ENCODE measurements at places on chromosomes 2 and 18. TPM values are rescaled to one million over a fixed set of nuclear protein-coding genes. Genes with fewer than 3 reads are reported as not detected.
A peak's percentile ranks its signal among the peaks of the same experiment; 100 is the strongest.

KCNE4 gene
- 9.2 TPM for total RNA-seq

GPC1 gene
- 88.0 TPM for total RNA-seq

KCNJ3 gene
- total RNA-seq: 1.4 TPM

CAVIN2 gene
- 0.80 TPM for total RNA-seq

KCTD1 gene
- 38.5 TPM for total RNA-seq

GCG gene
- 0.36 TPM for total RNA-seq

CAPN14 gene
- total RNA-seq: 0.47 TPM

UPP2 gene
- total RNA-seq: not detected

AQP12B gene
- total RNA-seq: not detected

ZNF513 gene
- total RNA-seq: 25.0 TPM

DNA sequence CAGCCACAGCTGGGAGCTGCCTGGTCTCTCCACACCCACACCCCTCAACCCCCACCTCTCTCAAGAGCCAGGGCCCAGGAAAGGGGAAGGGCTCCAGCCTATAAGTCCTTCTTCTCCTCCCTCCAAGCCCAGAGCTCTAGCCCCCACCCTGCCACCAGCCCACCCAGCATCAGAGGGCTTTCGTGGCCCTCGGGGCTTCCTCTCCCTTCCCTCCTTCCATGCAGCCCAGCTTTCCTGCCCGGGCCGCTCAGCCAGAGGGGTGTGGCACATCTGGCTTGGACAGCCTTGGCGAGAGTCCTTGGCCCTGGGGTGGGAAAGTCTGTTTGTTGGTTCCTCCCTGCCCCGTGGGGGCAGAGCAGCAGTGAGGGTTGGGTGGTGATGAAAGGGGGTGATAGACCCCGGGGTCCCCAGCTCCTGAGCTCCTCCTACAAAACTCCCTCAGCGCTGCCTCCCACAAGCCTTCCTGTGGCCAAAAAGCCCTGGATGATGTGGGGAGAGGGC, 7.0 kb downstream of the TNS1 start:
- DNase-seq: no peak
- no peak overlapping the region for H3K4me3 ChIP-seq
- H3K4me1 ChIP-seq: peaks cover 35% of the 10 kb centered on the region
- no peak overlapping the region for H3K27ac ChIP-seq
- no peaks in the 10 kb centered on the region for H3K36me3 ChIP-seq

GRCh38 chr2:45342-46130, 769 bp downstream of the FAM110C start:
- peaks cover 67% of the 10 kb centered on the region for H3K27me3 ChIP-seq
- peak; percentile 48 for DNase-seq
- peak overlapping the region; percentile 75 for H3K4me3 ChIP-seq

DNA sequence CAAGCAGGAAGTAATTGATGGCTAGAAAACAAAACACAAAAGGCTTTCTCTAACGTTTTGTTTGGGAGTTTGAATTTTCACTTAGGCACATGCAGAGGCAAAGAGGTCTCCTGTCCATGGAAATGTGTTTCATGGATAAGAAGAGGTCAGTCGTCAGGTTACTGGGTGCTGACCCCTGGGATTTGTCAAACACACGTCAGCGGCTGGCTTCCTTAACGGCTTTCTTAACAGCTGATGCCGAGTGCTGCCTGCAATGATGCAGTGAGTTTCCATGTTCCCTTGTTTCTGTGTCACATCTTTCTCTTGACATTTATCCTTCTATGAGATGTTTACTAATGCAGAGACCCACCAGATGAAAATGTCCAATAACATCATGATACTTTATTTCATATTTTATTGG, 31.7 kb downstream of the GPR39 start:
- H3K36me3 ChIP-seq: no peaks in the 10 kb centered on the region
- H3K4me1 ChIP-seq: no peaks in the 10 kb centered on the region
- H3K27me3 ChIP-seq: no peaks in the 10 kb centered on the region
- DNase-seq: no peak
- H3K27ac ChIP-seq: no peak overlapping the region

DNA sequence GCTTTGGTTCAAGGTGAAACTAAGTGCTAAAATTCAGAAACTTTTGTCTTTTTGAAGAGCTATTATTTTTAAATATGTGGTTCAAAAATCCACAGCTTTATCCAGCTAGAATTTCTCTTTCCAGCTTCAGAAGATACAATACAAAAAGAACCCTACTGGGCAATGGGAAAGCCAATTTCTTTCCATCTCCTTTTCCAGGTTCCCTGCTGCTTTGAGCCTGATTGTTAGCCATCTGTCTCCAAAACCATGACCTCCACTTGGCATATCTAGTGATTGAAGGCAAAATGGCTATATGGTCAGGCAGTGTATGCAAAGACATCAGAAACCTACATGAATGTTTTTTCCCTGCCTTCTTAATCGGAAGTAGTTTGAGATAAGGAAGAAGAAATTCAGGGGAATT, 134.1 kb downstream of the KCNH7 start:
- H3K4me1 ChIP-seq: peaks cover 2% of the 10 kb centered on the region
- no peak overlapping the region for H3K4me3 ChIP-seq
- H3K36me3 ChIP-seq: no peaks in the 10 kb centered on the region
- H3K27ac ChIP-seq: no peak overlapping the region
- no peak for DNase-seq

GRCh38 chr18:60385693-60386092, 13.1 kb upstream of the MC4R start:
- no peaks in the 10 kb centered on the region for H3K36me3 ChIP-seq
- H3K4me3 ChIP-seq: no peak overlapping the region
- peaks cover 6% of the 10 kb centered on the region for H3K27me3 ChIP-seq
- H3K4me1 ChIP-seq: no peaks in the 10 kb centered on the region

DNA sequence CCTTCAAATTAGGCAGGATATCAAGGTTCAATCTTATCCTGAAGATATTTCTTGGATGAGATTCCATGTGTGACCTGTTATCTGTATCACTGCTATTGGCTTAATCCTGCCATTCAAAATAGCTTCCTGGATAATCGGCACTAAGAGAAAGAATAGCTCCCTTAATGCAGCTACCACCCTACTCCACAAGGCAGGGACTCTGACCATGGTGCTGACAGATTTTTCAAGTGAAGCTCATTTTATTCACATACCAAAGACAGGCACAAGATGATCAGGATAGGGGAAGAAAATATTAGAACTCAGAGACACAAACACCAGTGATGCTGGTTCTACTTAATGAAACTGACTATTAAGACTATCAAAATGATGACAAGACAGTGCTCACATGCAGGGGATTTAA, 74.9 kb downstream of the ORC4 start:
- H3K27ac ChIP-seq: no peak overlapping the region
- no peaks in the 10 kb centered on the region for H3K4me1 ChIP-seq
- H3K36me3 ChIP-seq: peaks cover 37% of the 10 kb centered on the region
- DNase-seq: no peak
- no peaks in the 10 kb centered on the region for H3K27me3 ChIP-seq

DNA sequence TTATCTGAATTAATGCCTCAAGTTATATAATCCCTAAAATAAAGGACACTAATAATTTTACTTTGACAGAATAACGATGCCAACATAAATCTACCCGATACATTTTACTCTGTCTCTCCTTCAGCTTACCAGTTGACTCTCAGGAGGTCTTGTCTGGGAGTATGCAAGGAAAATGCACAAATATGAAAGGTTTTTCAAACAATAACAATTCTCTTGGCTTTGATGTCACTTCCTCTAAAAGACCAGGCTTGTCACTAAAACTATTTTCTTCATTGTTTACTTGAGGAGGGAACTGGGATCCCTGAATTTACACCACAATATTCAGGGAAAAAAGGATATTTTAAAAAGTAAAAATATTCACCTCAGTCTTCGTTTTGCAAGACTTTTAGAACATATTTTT, 97.2 kb downstream of the SOS1 start:
- no peak overlapping the region for H3K27ac ChIP-seq
- no peaks in the 10 kb centered on the region for H3K4me1 ChIP-seq
- H3K27me3 ChIP-seq: no peaks in the 10 kb centered on the region
- no peak overlapping the region for H3K4me3 ChIP-seq

- no peak overlapping the region for H3K27ac ChIP-seq
- H3K36me3 ChIP-seq: no peaks in the 10 kb centered on the region
- no peaks in the 10 kb centered on the region for H3K27me3 ChIP-seq
- no peaks in the 10 kb centered on the region for H3K4me1 ChIP-seq
- no peak for DNase-seq
Measured at GRCh38 chr2:197348721-197349360, 38.3 kb upstream of the ANKRD44 start.

- no peak overlapping the region for H3K4me3 ChIP-seq
- DNase-seq: no peak
- no peak overlapping the region for H3K27ac ChIP-seq
- no peaks in the 10 kb centered on the region for H3K27me3 ChIP-seq
Measured at GRCh38 chr2:45754131-45755010, 102.9 kb downstream of the PRKCE start.

DNA sequence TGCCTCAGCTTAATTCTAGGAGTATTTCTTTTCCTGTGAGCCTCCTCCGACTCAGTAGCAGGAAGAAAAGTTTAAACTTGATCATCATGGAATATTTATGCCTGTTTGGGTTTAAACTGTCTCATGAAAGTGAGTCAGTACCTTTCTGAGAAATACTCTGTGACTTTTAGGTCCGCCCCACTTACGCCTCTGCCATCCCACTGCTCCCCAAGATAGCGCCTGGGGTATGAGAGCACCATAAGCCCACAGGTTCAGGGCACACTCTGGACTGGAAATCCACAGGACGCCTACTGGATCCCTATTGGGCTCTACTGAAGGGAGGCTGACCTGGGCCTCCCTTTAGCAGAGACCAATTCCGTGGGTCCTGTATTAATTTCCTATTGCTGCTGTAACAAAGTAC, 175.8 kb upstream of the CDH20 start:
- DNase-seq: no peak
- no peak overlapping the region for H3K4me3 ChIP-seq
- H3K27me3 ChIP-seq: no peaks in the 10 kb centered on the region
- H3K27ac ChIP-seq: no peak overlapping the region
- H3K4me1 ChIP-seq: peaks cover 17% of the 10 kb centered on the region
- no peaks in the 10 kb centered on the region for H3K36me3 ChIP-seq

DNA sequence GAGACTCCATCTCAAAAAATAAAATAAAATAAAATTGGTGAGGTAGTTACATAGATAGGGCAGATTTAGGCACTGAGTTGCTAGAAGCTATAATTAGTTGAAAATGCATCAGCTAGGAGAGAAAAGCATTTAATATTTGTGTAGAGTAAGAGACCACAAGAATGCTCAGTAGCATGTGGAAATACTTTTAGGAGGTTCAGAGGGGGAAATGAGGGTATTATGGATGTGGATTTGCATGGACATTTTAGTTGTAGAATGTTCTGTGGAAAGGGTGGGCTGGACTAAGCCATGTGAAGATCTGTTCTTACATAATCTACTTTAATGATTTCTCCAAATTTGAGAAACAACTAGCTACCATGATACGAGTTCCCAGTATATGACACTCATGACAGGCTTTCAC, 95.5 kb downstream of the ATP9B start:
- H3K27ac ChIP-seq: no peak overlapping the region
- no peaks in the 10 kb centered on the region for H3K27me3 ChIP-seq
- H3K4me3 ChIP-seq: no peak overlapping the region

GRCh38 chr2:219125225-219125885, 35.3 kb downstream of the NHEJ1 start:
- peak overlapping the region; percentile 50 for H3K27ac ChIP-seq
- peaks cover 36% of the 10 kb centered on the region for H3K4me1 ChIP-seq
- DNase-seq: no peak
- H3K27me3 ChIP-seq: no peaks in the 10 kb centered on the region
- H3K4me3 ChIP-seq: no peak overlapping the region
- H3K36me3 ChIP-seq: no peaks in the 10 kb centered on the region

- DNase-seq: no peak
- peak overlapping the region; percentile 97 for H3K27ac ChIP-seq
- no peaks in the 10 kb centered on the region for H3K27me3 ChIP-seq
Measured at GRCh38 chr2:160584972-160585494, 91.4 kb upstream of the RBMS1 start.

GRCh38 chr2:25197336-25198208, 29.2 kb upstream of the POMC start:
- H3K4me1 ChIP-seq: peaks cover 22% of the 10 kb centered on the region
- H3K36me3 ChIP-seq: no peaks in the 10 kb centered on the region
- peaks cover 2% of the 10 kb centered on the region for H3K27me3 ChIP-seq
- H3K4me3 ChIP-seq: no peak overlapping the region
- no peak overlapping the region for H3K27ac ChIP-seq

GRCh38 chr18:48274301-48274700, 134.9 kb downstream of the ZBTB7C start:
- peaks cover 2% of the 10 kb centered on the region for H3K27me3 ChIP-seq
- DNase-seq: no peak
- no peak overlapping the region for H3K4me3 ChIP-seq
- H3K4me1 ChIP-seq: no peaks in the 10 kb centered on the region
- no peak overlapping the region for H3K27ac ChIP-seq

- no peaks in the 10 kb centered on the region for H3K27me3 ChIP-seq
- no peak overlapping the region for H3K4me3 ChIP-seq
- DNase-seq: no peak
- H3K27ac ChIP-seq: no peak overlapping the region
- no peaks in the 10 kb centered on the region for H3K4me1 ChIP-seq
Measured at GRCh38 chr2:231429901-231430300, 34.4 kb downstream of the NCL start.

DNA sequence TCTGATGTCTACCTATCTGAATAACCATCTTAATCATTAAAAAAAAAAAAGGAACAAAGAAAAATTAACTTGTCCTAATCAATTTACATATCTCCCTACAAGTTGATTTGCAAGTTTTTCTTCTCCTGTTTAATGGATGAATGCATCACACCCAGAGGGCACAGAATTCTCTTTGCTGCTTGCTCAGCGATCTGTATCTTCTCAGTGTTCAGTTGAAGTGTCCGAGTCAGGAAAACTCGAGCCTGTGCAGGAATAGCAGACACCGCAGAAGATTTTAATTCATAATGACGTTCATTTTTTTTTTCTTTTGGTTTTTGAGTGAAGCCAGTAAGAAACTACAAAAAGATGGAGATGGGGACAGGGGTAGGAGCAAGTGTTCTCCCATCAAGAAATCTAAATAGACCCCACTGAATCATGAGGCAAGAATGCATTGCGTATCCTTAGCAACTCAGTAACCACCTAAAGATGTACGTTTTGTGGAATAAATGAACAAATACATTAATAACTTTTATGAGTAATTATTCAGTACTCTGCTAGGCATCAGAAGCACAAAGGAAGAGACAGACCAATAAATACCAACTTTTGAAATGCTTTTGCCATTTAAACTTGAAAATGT, 675.5 kb downstream of the LRP1B start:
- H3K4me3 ChIP-seq: no peak overlapping the region
- peak; percentile 39 for DNase-seq
- H3K27ac ChIP-seq: no peak overlapping the region
- H3K4me1 ChIP-seq: peaks cover 26% of the 10 kb centered on the region

DNA sequence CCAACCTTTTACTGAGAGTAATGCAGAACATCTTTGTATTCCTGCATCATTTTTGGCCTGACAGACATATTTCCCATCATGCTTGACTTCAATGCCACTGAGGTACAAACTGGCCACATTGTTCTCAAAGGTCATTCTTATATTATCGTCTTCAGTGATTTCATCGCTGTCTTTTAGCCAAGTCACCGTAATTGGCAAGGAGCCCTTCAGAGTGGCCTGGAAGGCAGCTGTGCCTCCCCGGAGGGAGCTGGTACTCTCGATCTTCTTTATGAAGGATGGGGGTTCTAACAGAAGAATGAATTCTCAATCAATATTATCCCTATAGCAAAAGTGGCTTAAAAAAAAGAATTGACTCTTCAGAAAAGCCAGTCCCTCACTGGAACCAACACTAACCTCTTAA, 75.9 kb downstream of the TTN start:
- peaks cover 19% of the 10 kb centered on the region for H3K27me3 ChIP-seq
- H3K36me3 ChIP-seq: no peaks in the 10 kb centered on the region
- no peak overlapping the region for H3K4me3 ChIP-seq
- H3K27ac ChIP-seq: no peak overlapping the region
- no peaks in the 10 kb centered on the region for H3K4me1 ChIP-seq
- no peak for DNase-seq

All from mesothelial cell of epicardium (in vitro differentiated cells).